ENCODE measurements at places on chromosomes 7 and 10. TPM values are rescaled to one million over a fixed set of nuclear protein-coding genes. Genes with fewer than 3 reads are reported as not detected.

Gene MICU1
- 60.1 TPM for total RNA-seq

Gene IRF5
- 0.44 TPM for total RNA-seq

Gene GPR22
- 0.08 TPM for total RNA-seq

Gene ABCC2
- total RNA-seq = 56.7 TPM

Gene TMEM270
- 1.1 TPM for total RNA-seq

Gene GJD4
- 0.17 TPM for total RNA-seq

Gene MOGAT3
- total RNA-seq = 6.3 TPM

Gene DKK1
- 40.3 TPM for total RNA-seq

DNA sequence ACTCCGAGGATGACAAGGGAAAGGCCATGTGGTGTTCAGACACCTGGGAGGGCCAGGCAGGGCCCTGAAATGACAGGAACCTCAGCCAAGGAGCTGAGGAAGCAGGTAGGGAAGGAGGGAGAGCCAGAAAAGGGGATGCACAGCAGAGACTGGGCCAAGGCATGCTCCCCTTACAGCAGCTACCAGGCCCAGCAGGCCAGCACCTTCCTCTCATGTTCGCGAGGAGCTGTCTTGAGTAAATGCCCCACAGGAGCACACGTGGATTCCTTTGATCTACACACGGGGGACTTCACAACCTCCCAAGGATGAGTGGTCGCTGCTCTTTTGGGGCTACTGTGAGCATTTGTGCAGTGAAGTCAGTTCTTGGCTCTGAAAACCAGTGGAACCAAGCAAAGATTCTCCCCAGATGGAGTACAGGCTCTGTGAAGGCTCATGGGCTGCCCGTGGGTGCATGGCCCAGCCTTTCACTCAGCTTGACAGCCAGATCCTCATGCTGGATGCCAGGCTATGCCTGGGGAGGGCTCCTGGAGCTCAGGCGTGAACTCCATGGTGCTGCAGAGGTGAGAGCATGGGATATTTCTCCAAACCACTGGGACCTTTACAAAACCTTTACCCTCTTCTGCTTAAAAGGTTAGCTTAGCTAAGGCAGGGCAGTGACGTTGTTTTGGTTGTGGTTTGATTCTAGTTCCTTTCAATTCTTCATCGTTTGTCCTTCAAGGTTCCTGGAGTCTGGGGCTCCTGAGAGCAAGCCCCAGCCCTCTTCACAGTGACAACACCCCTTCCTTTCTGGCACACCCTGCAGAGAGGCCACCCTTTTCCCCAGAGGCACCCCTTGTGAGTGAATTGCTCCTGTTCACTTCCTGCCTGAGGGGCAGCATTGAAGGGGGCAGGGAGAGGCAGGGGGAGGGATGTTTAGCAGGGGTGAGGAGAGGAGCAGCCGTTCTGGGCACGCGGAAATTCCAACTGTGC lies 74.2 kb upstream of the ZPBP start:
- DNase-seq = no peak

- DNase-seq = no peak
Observed at GRCh38 chr7:15781944-15782343, 95.5 kb upstream of the MEOX2 start.

DNA sequence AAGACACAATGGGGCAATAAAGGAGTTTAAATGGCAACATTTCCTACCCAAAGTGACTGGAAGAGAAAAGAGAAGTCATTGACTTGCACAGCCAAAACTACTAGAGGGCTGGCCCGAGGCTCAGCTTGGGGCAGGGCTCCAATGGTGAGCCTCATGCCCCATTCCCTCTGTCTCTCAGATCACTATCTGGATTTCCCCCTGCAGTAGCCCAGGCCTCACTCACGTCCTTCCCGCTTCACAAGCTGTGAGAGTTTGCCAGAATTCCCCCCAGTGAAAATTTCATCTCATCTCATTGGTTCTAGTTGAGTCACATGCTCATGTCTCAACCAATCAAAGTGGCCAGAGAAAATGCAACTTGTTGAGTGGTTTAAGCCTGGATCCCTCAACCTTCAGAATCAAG lies 181.3 kb downstream of the WDR11 start:
- no peak for DNase-seq

DNA sequence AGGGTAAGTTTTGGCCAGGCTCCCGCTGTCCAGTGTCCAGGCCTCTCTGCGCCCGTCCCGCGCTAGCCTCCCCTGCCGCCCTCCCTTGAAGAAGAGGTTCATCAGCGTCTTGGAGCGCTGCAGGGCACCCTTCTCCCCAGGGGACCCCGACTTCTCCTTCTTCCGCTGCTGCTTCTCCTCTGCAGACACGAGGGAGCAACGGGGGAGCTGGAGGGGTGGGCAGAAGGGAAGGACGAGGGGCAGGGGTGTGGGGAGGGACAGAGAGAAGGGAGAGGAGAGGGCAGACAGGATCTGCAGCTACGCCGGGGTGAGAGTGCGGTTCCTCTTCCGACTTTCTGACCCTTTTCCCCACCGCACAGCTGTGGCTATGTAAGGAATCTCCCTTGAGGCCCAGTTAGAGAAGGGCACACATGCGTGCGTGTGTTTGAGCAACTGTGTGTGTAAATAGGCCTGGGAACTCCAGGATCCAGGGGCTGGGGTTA lies 12.8 kb downstream of the PDZD7 start:
- DNase-seq = no peak

DNA sequence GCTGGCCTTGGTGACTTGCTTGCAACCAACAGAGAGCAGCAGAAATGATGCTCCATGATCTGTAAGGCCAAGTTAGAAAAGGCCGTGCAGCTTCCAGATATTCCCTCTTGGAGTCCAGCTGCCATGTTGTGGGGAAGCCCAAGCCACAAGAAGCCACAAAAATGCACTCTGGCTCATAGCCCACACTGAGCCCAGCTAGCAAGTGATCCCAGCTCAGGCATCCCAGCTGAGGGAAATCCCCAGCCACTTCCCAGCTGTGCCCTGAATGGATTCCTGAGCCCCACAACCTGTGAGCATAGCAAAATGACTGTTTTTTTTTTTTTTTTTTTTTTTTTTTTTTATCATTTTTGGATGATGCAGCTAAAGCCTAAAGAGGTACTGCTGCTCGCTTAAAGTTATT lies 11.1 kb upstream of the SDK1 start:
- no peak for DNase-seq

- DNase-seq = no peak
Observed at GRCh38 chr10:51918884-51919325, 219.5 kb upstream of the CSTF2T start.

DNA sequence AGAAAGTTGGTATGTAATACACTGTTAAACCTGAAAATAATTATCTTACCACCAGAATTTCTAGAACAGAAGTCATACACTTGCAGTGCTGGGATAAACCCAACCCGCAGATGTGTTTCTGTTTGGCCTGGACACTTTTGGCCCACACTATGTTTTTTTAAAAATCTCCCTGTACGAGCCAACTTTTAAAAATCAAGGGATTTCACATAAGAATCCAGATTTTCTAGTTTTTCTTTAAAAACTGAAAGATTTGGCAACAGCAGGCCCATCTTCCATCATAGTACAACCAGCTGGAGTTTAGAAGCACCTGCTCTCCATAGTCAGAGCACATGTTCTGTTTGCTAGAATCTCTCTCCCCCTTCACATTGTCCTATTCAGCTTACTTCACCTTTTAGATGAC lies 74.0 kb downstream of the TLL2 start:
- no peak for DNase-seq

- no peak for DNase-seq
Observed at GRCh38 chr7:141417506-141417905, 133.7 kb upstream of the AGK start.

- DNase-seq = no peak
Observed at GRCh38 chr7:96968981-96969380, 36.4 kb upstream of the DLX6 start.

GRCh38 chr7:150823484-150824126 lies 23.0 kb downstream of the TMEM176A start:
- DNase-seq = no peak

DNA sequence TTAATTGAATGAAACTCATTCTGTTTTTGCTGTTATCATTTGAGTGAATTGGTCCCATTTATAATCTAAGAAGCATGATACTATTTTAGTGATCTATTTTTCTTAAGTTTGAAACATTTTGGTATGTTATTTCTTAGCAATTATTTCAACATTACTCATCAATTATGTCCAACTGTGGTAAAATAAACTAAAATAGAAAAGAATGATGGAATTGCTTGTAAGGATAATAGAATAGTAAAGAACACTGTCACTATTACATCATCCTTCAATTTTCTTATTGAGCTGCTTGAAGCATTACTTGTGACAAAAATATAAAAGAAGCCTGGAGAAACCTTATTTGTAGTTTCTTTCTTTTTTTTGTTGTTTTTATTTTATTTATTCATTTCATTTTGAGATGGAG lies 42.4 kb downstream of the ZNF487 start:
- DNase-seq = no peak

GRCh38 chr7:158008267-158008666 lies 579.4 kb downstream of the PTPRN2 start:
- DNase-seq = no peak

DNA sequence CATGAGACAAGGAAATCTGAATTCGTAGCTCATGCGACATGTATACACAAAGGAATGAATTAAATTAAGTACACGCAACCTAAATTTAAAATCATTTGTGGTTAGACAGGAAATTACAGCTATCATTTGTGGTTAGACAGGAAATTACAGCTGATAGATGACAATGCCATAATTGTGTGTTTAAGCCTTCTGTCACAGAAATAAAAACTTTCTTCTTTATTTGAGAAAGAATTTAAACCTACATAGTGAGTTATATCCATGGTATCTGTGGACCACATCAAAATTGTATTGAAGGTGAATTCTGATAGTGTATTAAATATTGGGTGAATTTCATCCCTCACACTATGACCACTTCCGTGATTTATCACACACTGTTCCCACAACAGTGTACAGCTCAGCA lies 362.9 kb downstream of the MAGI2 start:
- no peak for DNase-seq

DNA sequence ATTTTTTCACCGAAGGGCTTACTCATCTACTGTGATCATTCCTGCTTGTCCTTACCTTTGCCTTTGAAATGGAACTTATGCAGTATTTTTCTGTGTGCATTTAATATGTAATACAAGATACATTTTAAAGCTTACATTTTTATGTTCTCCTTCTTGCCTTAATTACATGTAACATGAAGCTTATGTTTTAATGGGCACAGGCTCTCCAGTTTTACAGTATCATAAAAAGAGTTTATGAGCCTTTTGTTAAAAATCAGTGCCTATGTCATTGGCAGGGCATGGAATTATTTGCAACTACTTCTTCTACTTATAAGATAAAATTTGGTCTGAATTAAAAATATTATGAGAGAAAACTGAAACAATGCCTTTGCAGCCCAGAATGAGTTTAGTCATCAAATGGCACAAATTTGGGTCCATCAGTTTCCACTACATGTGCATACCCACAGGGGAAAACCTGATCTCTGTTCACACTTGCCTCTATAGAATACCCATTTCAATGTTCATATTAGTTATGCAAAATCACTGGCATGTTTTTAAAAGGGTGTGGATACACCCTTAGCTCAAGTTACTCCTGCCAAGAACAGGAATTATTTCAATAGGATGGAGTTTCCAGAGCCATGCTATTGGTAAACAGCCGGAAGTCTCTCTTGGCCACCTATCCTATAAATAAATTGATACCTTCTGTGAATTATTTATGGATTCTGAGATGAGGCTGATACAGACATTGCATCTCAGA lies 27.9 kb upstream of the WNT16 start:
- DNase-seq = no peak

DNA sequence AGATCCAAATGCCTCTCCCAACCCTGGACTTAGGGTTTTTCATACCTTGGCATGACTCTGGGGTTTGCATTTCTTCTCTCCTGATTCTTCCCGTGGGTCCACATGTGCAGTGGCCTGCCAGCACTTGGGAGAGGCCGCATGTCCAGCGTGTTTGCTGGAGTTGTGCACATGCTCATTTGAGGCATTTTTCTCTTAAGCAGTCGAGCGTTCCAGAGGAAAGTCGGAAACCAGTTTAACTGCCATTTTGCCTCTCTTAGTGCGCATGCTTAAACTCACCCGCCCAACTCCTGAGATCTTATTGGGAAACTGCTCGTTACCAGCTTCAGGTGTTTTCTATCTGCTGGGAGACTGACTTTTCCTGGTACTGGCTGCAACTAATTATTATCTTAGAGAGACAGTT lies 888.4 kb upstream of the PHF14 start:
- DNase-seq = no peak
